ENCODE measurements at places on chromosomes 12 and 14.
A peak's percentile ranks its signal among the peaks of the same experiment; 100 is the strongest.

DNA sequence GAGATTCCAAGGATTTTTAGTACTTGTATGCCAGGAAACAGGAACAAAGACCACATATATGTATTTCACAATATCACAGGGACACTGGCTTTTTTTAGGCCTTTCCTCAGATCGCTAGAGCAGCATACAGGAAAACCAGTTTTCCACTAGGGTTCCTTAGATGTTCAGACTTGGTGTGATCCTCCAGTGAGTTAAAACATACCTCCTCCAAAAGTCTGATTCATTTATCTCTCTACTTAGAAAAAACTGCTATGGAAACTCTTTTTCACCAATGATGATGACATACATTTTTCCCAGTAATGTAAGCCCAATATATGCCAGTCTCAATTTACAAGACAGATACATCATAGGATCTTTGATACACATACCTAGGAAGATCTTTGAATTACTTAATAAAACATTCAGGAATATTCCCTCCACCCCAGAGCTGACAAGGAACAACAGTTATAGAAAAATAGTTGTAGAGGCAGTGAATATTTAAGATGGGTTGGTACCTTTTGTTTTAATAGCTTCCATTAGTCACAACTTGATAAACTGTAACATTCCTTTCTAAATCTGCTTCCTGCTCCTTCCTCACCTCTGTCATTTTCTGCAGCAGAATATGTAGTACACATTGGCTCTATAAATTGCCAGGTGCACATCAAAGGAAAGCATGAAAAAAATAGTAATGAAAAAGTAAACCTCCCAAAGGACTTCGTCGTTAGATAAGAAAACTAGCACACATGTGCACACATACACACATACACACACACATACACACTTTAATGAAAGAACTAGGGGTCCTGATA lies 27.5 kb downstream of the BCAT1 start:
- DNase-seq = no peak

- no peak for DNase-seq
These were observed 190.7 kb upstream of the LMNTD1 start for GRCh38 chr12:25743679-25744215.

GRCh38 chr14:31025367-31026076 lies at the start of gene AP4S1:
Gene AP4S1 (plus strand): TSS chr14:31025649. CDS start chr14:31066197, 40,548 bp downstream.
- DNase-seq = peak; percentile 59

DNA sequence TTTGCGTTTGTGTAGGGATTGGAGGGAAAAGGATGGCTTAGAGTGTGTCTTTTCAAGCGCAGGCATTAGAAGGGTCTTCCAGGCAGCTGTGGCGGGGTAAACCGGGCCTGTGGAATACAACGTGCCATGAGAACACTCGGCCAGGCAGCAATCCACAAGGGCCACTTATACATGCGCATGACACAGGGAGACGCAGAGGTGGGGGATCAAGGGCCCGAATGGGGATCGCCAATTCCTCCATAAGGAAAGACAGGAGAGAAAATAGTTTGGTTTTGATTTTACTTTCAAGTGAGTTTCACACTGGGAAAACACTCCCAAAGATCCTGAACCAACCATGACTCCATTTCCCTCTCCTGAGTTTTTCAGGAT lies 71.6 kb downstream of the SPRING1 start:
- no peak for DNase-seq

DNA sequence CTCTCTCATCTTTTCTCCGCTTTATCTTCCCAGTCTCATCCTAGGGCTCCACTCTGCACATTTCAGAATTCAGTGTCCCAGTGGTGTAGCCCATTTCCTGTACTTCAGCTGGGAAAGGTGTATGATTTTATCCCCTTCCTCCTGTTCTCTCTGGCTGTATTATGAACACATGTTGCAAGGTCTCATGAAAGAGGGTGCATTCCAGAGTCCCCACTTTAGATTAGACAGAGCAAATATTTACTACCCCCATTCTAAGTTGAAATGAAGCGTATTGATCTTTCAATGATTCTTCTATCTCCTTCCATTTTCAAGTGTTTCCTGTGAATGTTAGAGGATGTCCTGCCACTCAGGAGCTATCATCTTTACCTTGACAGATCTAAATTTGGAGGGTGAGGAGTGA lies 123.2 kb downstream of the WIF1 start:
- DNase-seq = no peak
